ENCODE measurements at places on chromosomes 4 and X.

DNA sequence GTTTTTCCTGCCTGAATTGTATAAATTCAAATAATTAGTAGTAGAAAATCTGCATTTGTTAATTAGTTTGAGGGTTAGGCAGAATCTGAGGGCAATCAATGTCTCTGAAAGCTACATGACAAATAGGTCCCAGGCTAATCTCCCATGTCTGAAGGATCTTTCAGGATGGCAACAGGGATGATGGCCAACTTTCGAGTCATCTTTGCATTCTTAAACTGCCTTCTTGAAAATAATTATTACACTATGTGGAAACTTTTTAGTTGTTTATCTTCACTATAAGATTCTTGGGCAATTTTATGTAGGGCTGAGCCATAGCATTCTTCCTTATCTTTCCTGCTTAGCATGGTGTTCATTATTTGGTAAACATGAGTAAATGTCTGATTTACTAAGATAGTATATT lies 490.3 kb upstream of the EPHA5 start:
- no peak for DNase-seq

DNA sequence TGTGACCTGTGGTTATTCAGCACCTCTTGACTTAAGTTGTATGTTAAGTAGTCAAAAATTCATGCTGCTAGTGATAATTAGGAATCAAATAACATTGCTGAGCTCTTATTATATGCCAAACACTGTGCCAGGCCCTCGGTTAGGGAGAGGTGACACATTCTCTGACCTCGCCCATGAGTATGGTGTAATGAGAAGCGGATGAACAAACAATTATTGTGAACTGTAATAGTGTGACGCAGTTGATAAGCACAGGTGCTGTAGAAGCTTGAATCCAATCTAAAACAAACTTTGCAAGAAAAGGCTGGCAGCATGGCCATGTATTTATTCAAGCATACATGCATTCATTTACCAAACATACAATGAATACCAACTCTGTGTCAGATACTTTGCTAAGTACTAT lies 303.5 kb upstream of the HS3ST1 start:
- peak; percentile 59 for DNase-seq

DNA sequence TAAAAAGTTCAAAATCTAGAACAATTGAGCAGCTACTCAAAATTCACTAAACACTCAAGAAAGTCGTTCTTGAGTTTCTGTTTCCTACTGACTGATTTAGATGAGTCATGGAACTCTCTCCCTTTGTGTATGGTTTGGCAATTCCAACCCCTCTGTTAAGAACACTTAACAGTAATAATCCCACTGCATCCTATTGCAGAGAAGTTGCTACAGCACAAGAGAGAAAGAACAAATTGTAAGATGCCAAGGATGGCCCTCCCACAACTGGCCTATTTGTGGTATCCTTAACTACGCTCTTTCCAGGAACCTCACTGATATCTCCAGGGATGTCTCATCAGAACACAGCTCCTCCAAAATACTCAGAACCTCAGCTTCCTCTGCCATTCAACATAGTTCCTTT lies 701.8 kb upstream of the TENM3 start:
- DNase-seq, result no peak

DNA sequence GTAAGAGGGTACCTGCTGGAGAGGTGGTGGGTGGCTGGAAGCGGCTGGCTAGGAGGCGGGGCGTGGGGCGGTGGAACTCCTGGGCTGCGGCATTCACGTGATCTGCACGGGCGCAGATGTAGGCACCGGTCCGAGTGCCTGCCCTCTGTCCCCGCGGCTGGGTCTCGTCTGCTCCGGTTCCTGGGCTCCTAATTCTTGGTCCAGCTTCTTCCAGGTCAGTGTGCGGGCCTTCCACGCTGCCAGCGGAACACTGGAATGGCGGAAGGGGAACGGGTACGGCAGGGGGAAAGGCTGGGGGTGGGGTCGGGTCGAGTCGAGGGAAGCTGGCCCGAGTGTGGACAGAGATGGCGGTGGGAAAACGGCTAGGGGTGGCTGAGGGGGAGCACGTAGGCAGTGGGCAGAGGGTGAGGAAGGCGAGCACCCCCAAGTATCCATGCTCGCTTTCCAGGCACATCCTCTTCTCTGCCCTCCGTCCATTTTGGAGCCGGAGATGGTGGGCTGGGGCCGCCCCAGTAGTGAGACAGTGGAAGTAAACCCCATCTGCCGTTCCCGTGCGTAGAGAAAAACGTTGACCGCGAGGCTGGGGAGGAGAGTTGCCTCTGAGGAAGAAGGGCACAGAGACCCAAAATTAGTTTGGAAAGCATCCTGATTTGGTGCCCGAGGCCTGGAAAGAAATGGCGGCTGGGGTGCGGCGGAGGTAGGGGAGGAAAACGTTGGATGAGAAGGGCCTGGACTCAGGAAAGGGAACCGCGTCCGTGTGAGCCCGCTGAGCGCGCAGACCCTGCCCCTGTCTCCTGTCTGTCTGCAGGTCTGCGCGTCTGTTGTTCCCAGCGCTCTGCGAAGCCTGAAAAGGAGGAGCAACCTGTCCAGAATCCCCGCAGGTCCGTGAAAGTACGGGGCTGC lies at the start of gene TCEAL4:
TCEAL4 (plus strand) TSS at position 105 of the 903 bp plus-strand sequence. CDS start 1,161 bp downstream, outside the sequence.
- DNase-seq, result peak; percentile 49

DNA sequence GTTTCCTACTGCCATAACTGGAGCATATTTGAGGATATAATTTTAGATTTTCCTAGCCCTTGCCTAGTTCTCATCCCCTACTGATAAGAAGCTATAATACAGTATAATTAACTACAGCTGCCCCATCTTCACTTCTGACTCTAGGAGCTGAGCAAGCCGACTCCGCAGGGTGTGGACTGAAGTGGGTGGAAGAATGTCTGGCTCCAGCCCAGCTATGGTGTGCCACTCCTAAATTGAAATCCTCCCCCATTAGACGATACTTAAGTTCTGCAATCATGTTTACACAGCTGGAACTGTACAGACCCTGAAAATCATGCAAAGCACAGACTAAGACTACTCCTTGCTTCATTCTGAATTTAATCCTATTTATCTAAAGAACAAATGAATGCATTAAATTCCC lies 93.1 kb downstream of the PCDH19 start:
- DNase-seq, result peak; percentile 61

- no peak for DNase-seq
Observed at GRCh38 chr4:40594261-40595178, 35.1 kb downstream of the RBM47 start.

- DNase-seq, result peak; percentile 63
Observed at GRCh38 chrX:155263854-155264628, at the start of gene RAB39B. Gene RAB39B (minus strand): TSS chrX:155264491. CDS start chrX:155264288, 203 bp downstream.

Measured in NCI-H748 treated with DMSO at 0.1 percent for 48 hours (cell line).